ENCODE measurements at places on chromosomes 4 and X. TPM values are rescaled to one million over a fixed set of nuclear protein-coding genes. Genes with fewer than 3 reads are reported as not detected.
A peak's percentile ranks its signal among the peaks of the same experiment; 100 is the strongest.

DNA sequence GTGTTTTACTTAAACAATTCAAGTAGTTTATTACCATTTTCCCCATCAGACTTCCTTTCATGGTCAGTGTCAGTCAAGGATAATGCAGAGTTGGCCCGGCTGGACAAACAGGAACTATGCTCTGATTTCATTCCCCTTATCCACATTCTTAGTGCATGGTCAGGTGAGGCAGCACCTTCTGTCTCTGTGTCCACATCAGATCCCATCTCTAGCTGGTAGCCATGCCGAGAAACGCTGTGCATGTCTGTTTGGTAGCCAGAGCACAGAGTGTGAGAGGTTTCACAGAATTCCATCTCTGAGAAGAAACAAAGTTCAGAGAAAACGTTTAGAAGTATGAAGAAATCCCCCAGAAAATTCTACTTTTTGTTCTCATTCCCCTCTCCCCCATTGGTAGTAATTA lies 423.7 kb upstream of the TEX13C start:
- no peak for DNase-seq

DNA sequence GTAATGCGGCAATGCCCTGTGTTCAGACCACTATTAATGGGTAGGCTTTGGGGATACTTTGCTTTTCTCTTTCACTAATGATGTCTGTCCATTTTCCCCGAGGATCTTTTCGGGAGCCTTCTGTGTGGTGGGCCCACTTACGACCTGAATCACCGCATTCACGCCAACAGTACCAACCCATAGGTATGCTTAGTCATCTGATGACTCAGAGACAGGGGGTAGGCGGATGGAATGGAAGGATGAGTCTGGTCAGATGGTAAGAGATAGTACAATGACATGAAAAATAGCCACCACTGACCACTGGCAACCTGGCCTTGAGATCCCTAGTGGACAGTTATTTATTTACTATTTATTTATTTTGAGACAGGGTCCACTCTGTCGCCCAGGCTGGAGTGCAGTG lies 76.0 kb upstream of the DHRSX start:
- peak; percentile 8 for DNase-seq

DNA sequence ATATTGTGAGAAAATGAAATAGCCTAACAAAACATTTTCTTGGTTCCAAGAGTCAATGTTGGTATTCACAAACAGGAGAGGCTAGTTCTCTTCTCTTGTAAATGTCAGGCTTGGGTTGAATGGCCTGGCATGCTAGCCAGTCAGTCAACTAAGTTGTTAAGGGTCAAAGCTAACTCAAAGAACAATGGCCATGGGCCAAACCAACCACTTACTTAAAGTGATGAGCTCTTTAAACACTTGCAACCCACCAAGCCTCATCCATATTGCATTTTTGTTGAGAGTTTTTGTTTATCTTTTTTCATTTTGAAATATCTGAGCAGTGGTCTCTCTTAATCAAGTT lies 394.5 kb downstream of the RAB28 start:
- DNase-seq = no peak

- DNase-seq = peak; percentile 41
Measured at GRCh38 chr4:56434599-56435139, 746 bp downstream of the PPAT start.

DNA sequence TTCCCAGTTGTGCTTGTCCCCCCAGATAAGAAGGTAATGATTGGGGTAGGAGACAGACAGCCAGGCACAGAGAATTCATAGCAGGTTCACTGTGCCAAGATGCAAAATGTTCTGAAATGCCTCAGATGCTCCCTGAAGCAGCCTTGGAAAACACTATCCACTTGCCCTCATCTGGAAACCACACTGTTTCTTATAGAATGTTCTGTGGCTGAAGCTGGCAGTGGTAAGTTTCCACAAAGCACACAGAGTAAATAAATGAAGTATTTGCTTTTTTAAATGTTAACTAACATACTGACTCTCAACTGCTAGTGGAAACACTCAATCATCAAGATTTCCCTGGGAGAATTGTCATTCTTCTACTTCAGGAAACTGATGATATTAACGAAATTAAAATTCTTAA lies 311.4 kb downstream of the PRDM5 start:
- DNase-seq = no peak

- no peak for DNase-seq
Measured at GRCh38 chr4:184889666-184890335, 64.0 kb upstream of the ACSL1 start.

- peak; percentile 40 for DNase-seq
Measured at GRCh38 chr4:2009651-2010233, 968 bp upstream of the NELFA start.

- peak; percentile 0 for DNase-seq
Measured at GRCh38 chrX:73127700-73128241, 48.5 kb upstream of the PABPC1L2A start.

- DNase-seq = no peak
Measured at GRCh38 chrX:85288992-85289723, 45.4 kb downstream of the ZNF711 start.

DNA sequence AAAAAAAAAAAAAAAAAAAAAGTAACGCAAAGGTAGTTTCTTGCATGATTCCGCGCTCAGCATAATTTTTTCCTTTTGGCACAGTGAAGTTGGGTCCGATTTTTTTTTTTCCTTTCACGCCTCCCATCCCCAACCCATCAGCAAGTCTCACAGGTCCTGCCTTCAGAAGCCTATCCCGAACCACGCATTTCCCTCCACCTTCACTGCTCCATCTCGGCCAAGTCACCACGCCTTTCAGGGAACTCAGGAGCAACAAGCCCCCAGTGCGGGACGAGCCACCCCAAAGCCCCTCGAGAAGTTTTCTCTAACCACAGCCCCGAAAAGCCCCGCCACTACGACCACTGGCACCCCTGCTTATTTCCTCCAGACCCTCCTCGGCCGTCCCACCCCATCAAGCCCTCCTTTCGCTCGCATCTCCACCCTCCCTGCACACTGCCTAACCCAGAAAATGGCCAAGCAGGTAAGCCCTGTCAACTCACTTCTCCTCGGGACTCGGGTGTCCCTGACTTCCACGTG lies 1.0 kb downstream of the SLBP start:
- DNase-seq = peak; percentile 22

GRCh38 chr4:39043861-39044363 lies 11.7 kb upstream of the TMEM156 start:
- peak; percentile 52 for DNase-seq

DNA sequence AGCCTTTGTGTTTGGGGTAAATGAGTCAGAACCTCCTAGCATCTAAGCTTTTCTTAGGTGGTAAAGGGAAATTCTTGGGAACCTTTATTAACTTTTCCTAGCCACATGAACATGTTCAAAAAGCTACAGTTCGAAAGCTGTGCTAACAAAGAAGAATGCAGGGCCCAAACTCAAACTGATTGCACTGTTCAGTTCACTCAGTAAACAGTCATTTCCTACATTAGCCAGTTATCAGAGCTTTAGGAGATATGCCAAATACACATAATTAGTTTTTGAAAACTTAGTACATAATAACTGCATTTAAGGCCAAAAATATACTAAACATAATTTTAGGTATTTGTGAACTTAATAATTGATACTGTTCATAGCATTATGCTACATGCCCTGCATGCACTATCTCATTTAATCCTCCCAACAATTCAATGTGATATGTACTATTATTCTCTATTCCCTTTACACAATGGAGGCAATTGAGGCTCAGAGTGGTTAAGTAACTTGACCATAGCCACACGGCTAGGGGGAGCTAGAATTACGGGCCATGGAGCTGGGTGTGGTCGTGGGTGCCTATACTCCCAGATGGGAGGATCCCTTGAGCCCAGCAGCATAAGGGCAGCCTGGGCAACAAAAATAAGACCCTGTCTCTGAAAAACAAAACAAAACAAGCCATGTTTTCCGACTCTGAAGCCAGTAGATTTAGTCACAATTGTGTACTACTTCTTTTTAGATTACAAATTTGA lies 43.9 kb upstream of the PDGFRA start:
- no peak for DNase-seq

GRCh38 chr4:176290520-176290919 lies 21.5 kb upstream of the ASB5 start:
- no peak for DNase-seq

- DNase-seq = no peak
Measured at GRCh38 chr4:42404001-42404400, 6.7 kb downstream of the SHISA3 start.

DNA sequence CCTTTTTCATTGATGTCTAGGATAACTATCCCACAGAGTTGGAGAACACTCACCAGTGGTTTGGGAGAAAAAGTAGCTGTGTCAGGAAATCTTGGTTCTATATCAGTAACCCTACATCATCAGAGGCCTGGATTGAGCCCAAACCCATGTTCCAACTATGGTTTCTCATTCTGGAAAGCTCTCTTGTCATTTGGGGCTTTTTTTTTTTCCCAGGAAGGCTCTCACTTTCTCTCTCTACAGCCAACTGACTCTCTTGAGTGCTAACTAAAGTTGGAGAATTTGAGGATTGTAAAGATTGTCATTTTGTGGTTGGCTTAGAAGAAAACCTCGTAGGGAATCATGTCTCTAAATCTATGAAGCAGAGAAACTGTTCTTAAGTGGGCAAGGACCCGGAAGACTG lies 228.2 kb upstream of the DIPK2B start:
- DNase-seq = no peak

DNA sequence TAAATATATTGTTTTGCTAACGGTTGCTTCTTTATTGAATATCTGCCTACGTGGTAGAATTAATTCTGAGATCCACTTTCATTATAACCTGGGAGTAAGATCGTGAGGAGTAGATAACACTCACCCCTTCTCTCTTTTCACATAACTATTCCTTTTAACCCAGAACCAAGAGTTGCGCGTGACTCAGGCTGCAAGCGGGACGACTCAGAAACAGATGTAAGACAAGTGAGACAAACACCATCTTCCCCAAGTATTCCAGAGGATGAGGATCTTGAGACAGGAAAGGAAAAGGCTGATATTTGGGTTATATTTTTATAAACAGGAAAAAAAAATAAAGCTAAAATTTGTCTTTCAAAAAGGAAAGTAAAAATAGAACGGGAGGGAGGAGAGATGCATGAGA lies 318.8 kb upstream of the NOCT start:
- no peak for DNase-seq

- peak; percentile 37 for DNase-seq
Measured at GRCh38 chr4:242121-242848, 63.0 kb downstream of the ZNF732 start.

GRCh38 chr4:133186845-133187244 lies 37.8 kb downstream of the PCDH10 start:
- DNase-seq = no peak

GRCh38 chrX:148298737-148299136 lies 201.7 kb upstream of the AFF2 start:
- no peak for DNase-seq

GRCh38 chr4:184215709-184216328 lies 1.9 kb downstream of the ENPP6 start:
- DNase-seq = no peak

DNA sequence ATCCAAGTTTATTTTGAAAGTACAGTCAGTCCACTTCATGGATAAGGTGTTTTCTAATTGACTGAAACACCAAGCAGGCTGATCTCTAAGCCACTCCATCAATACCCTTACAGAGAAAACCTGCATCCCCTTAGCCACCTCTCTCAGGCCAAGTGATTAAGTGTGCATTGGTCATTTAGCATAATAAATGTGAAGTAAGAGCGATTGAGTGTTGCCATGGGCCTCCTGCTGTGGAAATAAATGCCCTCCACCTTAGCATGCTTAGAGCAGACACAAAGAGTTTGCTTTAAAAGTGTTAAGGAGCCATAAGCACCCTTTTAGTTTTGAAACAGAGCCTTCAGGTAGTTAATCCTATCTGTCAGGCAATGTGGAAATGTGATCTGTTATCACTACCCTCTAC lies 386.5 kb downstream of the GPAT3 start:
- DNase-seq = no peak

- DNase-seq = no peak
Measured at GRCh38 chrX:105973387-105973739, 65.2 kb downstream of the SERPINA7 start.

GRCh38 chr4:159702200-159702599 lies 599.3 kb downstream of the RAPGEF2 start:
- no peak for DNase-seq

DNA sequence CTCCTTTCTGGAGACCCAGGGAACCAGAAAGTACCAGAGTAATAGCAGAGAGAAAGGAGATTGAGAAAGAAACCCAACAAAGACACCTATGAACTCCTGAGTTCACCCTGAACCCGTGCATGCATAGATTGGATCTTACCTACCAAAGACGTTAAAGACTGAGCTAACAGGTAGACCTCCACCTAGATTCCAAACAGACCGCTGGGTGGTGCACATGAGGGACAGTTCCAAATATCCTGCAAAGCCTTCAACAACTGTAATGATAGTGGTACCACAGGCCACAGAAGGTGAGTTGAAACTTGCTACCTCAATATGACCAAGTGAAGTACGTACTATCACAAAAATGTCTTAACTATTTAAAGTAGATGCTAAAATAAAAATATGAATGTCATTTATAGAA lies 34.0 kb upstream of the NR0B1 start:
- DNase-seq = no peak

DNA sequence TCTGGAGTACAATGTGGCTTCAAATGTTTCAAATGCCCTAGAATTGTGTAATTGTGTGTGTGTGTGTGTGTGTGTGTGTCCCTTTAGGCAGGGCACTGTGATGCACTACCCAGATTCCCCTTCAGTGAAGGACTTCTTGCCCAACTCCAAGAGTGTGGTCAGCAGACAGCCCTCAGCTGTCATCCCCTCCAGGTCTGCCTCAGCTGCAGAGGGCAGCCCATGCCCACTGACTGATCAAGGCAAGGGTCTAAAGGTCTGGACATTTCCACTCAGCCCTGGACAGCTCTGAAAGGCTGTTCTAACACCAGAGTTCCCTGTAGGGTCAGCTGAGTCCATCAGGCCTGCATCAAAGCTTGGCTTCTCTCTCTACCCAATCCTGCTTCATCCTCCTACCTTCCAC lies 83.9 kb upstream of the USP9X start:
- DNase-seq = no peak

GRCh38 chrX:15947648-15948317 lies 93.2 kb upstream of the AP1S2 start:
- DNase-seq = peak; percentile 73

DNA sequence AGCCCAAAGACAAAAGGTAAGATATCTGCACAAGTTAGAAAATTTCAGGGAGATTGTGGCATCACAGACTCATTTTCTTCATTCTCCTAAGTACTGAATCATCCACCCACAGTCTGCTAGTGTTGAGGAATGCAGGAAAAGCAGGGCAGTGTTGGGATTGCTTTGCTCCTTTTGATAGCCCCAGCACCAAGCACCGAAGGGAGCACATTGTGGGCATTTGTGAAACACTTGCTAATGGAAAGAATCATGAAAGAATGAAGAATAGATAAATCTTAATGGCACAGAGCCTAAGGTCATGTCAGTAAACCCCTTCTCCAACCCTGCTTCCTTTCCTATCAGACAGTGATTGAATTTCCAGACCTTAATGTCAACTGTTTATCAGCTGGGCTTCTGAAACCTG lies 103.1 kb upstream of the GPRIN3 start:
- DNase-seq = peak; percentile 30

The C4orf50 gene
- not detected for total RNA-seq

The ALB gene
- total RNA-seq = not detected

The DUSP21 gene
- not detected for total RNA-seq

The ADH5 gene
- 152 TPM for total RNA-seq

The RAB9B gene
- not detected for total RNA-seq

The FOXR2 gene
- not detected for total RNA-seq

The MXRA5 gene
- total RNA-seq = 0.26 TPM

The GAGE1 gene
- total RNA-seq = not detected

The TEX28 gene
- total RNA-seq = not detected

Measured in bronchial epithelial cell (primary cell).